SK-N-DZ (cell line): ENCODE measurements at places on chromosomes 1 and 21.

- DNase-seq = no peak
Observed at GRCh38 chr1:223716302-223716862, 4.0 kb downstream of the CAPN2 start.

DNA sequence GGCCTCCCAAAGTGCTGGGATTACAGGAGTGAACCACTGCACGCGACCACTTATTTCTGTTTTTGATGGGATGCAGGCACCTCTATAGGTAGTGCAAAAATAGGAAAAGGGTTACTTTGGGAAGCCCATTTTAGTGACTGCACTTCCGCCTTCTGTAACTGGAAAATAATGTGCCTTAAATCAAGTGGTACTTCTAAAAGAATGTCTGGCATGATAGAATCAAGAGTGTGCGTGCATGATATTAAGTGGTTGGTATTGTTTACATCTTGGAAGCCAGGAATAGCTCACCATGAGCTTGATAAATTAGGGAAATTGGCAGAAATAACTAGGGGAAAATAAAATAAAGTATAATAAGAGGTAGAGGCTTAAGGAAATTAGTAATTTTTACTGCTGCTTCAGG lies 1067.0 kb downstream of the ADGRL2 start:
- DNase-seq = no peak

DNA sequence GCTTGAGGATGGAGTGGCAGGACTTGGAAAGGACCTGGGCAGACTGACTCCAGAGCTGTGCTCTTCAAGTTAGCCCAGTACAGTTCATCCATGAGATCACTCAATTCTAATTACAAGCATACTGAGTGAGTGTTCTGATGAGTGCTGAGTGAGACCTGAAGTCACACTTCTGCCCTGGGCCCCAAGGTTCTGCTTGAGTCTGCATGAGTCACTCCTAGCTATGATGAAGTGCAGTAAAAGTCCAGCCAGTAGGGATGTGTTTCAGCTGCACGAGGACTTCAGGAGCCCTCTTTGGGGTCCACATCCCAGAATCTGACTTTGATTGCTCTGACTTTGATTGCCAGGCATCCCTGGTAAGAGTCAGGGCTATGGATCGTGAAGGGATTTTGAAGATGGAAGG lies 35.8 kb downstream of the PLEKHA6 start:
- DNase-seq = no peak

GRCh38 chr1:68497358-68497698 lies 446 bp upstream of the DEPDC1 start:
- DNase-seq = no peak

GRCh38 chr1:150968491-150968890 lies 6.1 kb downstream of the CERS2 start:
- no peak for DNase-seq

GRCh38 chr1:210049616-210050015 lies 111.6 kb downstream of the SYT14 start:
- no peak for DNase-seq

DNA sequence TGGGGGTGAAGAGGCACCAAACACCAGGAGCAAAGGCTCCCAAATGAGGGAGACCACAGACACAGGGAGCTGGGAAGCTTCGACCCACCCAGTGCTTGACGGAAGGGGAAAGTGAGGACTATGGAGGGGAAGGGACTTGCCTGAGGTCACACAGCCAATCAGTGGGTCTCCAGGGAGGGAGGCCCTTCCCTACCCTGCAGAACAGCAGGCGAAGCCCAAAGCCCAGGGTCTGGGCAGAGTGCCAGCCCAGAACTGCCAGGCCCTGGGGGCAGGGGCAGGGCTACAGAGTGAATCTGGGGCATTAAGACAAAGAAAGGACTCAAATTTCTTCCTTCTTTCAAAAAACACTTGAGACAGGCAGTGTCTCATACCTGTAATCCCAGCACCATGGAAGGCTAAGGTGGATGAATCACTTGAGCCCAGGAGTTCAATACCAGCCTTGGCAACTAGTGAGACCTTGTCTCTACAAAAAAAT lies 45.5 kb upstream of the ECE1 start:
- no peak for DNase-seq

DNA sequence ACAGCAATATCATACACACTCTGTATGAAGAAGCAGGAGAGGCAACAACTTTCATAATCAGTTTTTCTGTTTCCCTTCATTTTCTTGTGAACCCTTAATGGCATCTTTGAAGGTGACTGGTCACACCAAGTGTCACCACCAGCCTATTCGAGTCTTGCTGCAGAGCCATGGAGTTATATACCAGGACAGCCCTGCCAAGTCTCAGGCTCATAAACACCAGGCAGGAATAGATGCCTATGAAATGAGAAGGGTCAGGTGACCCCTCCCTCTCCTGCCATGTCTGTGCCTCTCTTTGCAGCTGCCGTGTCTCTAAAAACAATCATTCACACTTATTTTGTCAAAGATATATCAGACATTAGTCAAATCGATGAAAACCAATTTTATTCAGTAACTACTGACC lies 28.0 kb downstream of the NECAP2 start:
- DNase-seq = no peak

DNA sequence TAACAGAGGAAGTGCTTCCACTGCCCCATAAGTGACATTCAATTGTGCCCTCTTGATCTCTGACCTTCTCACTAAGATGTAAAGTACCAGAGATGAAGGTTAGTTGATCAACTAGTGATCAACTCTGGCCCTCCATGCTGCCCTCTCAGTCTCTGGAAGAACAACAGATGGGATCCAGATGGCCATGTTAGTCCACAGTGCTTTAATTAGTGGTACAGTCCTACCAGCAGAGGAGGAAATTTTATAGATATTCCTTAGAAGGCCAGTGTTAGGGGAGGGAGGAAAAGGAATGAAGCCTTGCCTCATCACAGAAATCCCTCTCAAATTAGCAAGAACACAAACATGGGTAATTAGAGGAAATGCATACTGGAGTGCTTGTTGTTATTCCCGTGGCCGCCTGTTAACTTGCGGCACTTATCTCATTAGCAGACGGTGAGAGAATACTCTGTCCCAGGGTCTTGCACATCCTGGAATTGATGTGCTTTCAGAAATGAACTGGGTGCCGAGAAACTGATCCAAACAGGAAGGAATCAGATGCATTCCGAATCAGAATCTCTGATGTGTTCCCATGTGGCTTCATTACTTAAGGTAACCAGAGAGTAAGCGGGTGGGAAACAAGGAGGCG lies 91.1 kb upstream of the RGS4 start:
- DNase-seq = peak; percentile 44

- no peak for DNase-seq
Observed at GRCh38 chr21:28385845-28386244, 606.8 kb downstream of the LTN1 start.

DNA sequence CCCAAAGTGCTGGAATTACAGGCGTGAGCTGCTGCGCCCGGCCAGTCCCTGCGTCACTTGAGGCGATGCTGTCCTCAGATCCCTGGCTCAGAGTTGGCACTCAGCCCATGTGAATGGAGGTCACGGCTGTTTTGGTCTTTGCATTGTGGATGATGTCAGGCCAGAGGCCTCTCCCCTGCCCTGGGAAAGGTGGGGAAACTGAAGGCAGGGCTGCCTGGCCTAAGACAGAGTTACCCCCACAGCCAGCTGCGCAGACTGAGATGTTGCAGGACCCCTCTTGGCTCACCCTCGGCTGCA lies 821 bp downstream of the MASP2 start:
- DNase-seq = no peak

GRCh38 chr21:33211305-33211704 lies 18.4 kb upstream of the IFNAR2 start:
- DNase-seq = no peak

DNA sequence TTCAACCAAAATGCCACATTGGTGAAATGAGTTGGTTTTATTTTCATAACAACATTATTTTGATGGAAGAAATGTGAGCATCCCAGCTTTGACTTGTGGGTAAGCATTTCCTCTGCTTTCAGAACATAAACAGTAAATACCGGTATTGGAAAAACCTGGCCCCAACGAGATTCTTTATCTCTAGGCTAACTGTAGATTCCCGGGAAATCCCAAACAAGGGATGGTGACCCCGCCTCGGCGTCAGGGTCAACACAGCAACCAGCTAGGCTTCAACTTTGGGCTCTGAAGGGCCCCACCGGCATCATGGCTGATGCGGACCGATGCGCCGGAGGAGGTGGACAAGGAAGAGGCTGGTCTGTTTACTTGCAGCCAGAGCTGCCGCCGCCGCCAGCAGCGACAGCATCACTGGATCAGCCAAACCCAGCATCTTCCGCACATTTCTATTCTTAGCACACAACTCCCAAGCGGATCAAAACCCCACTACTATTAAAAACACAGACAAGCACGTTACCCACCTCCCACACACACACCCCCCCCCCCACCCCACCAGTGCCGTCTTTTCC lies 1.1 kb downstream of the AKT3 start:
- DNase-seq = peak; percentile 83

GRCh38 chr1:189656628-189657530 lies 820.8 kb downstream of the BRINP3 start:
- no peak for DNase-seq

DNA sequence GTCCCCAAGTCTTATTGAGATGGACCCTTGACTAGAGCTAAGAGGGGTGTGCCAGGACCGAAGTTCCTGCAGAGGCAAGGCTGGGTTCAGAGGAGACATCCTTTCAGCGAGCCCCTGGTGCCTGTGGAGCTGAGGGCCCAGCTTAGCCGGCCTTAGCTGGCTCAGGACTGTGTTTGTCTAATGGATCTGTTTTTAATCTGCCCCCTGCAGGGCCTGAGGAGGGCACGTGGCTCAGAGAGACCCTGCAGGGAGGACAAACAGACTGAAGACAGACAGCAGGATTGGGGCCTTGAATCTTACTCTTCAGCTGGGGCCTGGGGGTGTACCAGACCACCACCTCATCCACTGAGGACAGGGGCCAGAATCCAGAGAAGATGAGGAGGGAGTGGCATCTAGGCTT lies 1.6 kb downstream of the CRABP2 start:
- no peak for DNase-seq

DNA sequence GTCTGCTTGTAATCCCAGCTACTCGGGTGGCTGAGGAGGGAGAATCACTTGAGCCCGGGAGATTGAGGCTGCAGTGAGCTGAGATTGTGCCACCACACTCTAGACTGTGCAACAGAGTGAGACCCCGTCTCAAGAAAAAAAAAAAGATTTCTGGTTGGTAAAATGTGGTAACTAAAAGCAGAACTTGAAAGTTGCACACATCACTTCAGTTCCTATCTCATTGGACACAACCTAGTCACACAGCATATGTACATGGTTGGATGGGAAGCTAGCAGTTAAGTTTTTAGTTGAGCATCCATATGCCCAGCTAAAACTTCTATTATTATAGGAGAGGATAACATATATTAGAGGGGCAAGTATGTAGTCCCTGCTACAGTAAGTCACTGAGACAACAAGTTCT lies 22.1 kb downstream of the BCAS2 start:
- DNase-seq = no peak

DNA sequence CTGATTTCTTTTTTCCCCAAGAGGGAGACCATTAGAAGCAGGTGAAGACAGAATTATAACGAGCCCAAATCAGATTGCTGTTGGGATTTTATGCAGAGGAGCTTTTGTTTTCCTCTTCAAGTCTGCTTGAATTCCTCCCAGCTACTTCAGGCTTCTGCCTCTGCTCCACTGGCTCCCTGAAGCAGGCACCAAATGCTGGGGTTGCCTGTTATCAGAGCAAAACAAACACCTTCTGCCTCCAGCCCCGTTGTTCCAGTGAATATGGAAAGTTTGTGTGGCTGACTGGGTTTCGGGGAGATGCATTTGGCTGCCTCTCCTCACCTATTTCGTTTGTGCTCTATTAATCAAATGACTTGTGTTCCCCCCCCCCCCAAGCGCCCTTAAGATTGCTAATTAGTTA lies 209.2 kb downstream of the URB2 start:
- DNase-seq = no peak

DNA sequence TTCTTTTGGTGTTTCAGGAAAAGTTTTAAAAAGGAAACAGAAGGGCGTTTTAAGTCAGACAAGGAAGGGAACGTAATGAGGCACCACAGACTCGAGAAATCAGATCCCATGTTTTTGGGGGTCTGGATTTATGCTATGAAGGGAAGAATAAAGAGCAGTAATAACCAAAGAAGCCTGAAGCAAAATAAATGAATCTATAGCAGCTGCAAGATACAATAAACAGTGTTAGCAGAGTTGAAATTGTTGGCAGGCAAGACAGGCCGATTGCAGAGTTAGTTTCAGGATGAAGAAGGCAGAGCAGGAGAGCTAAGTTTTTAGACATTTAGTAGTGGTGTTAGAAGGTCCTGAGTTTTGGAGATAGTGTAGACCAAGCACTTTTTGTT lies 425 bp downstream of the DDR2 start:
- DNase-seq = no peak

DNA sequence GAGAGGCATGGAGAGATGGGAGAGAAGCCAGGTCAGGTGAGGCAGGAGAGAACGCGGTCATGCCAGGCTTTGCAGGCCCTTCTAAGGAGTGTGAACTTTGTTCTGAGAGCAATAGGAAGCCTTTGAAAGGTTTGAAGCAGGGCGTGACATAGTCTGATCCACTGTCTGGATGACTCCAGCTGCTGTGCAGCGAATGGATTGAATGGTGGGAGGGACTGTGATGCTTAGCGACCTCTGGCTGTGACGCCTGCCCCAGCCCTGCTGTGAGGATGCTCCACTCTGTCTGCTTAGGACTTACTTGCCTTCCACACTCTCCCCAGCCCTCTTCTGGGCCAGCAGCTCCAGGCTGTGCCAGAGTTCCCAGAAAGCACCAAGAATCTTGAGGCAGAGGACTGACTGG lies 41.8 kb upstream of the POU3F1 start:
- DNase-seq = peak; percentile 21

GRCh38 chr1:228401782-228402640 lies 4.6 kb downstream of the TRIM11 start:
- DNase-seq = no peak

GRCh38 chr1:65480684-65481405 lies 60.4 kb downstream of the LEPR start:
- DNase-seq = no peak

- DNase-seq = no peak
Observed at GRCh38 chr1:212738330-212738729, 38.7 kb upstream of the BATF3 start.

DNA sequence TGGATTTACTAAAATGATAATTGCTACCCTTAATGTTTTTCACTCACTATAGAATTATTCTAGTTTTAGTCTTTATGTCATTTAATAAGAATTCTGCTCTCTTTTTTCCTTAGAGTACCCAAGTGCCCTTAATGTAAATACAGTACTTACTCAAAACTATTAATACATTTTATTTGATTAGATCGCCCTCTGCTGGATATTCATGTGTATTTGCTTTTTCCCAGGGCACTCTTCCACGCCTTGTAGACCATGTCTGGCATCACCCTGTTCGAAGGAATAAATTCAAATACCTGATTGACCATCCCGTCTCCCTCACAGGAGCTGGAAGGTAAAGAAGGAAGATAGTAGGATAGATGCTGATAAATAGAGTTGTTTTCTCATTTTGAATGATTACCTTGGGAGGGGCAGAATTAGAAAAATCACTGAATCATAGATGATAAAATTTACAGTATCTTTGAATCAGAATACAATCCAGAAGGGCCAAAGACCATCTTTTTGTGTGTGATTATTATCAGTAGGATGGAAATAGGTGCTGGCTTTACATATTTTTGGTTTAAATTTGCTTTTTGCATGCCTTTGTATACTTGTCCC lies 4.1 kb downstream of the AXDND1 start:
- peak; percentile 62 for DNase-seq

- no peak for DNase-seq
Observed at GRCh38 chr1:67735806-67736627, 51.0 kb downstream of the GADD45A start.
